ENCODE measurements at places on chromosomes 11 and 22.

GRCh38 chr11:73330569-73331093 is 22.6 kb downstream of the ARHGEF17 start:
- no peak for DNase-seq

DNA sequence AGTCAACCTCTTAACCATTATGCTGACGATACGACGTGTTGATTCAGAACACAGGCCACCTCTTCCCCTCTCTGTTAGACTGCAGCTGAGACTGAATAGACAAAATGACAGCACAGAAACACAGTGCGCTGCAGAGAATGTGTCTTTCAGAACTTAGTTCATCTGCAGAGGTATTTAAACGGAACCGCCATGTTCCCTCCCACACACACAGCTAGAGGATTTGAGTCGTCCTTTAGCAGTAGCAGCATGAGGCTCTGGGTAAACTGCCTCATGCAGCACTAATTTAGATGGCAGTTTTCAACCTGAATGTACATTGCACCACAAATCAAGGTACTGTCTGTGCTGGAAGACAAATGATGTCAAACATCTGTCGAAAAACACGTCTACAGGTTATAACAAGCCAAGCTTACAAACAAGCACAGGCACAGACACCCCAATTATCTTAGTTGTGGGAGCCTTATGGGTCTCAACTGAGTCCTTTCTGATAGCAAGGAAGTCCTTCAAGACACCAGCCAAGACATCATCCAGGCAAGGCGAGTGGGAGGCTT is 76.6 kb upstream of the LRRC4C start:
- DNase-seq: no peak

GRCh38 chr11:67043572-67044349 is 12.9 kb upstream of the RHOD start:
- DNase-seq: no peak

- DNase-seq: no peak
Measured at GRCh38 chr22:43411869-43412807, at the start of gene MPPED1. TSS of gene MPPED1 (plus strand) at chr22:43412014. CDS start at chr22:43424986, 12,972 bp downstream.

DNA sequence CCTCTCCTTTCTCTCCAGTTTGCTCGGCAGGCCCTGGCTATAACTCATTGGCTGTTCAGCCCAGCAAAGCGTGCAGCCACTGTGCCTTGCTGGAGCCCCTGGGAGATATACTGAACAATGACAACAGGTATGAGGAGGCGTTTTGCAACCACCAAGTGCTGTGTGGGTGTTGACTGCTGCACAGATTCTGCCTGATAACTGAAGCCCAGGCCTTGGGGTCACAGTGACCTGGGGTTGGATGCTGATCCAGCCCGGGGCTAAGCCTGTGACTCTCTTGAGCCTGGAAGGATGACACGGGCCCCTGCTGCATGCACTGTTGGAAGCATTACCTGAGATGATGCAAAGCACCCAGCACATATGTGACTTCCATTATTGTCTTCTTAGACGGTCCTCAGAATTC is 13.7 kb upstream of the A4GALT start:
- no peak for DNase-seq

GRCh38 chr11:36261094-36261493 is 28.1 kb downstream of the COMMD9 start:
- no peak for DNase-seq

DNA sequence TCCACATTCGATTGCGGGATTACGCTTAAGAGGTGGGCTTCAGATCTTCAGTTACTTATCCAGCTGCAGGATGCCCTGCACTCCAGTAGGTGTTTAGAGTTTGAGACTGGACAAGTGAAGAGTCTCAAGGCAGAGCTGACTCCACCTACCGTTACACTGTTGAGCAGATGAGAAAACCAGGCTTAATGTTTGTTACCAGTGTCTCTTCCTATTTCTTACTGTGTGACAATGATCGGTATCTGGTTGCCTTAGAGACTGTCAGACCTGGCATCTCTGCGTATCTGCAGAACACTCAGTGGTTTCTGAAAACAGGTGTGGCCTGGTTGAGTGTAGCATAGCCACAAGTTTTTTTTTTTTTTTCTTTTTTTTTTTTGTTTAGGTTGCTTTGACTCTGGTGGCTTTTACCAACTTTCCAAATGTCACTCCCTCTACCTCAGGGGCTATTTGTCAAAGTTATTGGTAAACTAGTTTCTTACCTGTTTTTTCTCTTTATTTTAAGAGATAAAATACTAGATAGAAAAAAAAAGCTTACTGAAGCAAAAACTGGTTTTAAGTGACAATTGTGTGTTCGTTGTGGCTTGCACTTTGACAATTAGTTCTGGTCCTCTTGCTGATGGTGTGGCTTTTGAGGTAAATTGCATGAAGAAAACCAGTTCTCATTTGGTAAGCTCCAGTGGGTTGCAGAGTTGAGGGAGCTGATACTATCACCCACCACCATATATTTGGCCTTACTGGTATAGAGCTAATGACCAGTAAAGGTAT is 284.8 kb downstream of the ETS1 start:
- DNase-seq: peak; percentile 92

DNA sequence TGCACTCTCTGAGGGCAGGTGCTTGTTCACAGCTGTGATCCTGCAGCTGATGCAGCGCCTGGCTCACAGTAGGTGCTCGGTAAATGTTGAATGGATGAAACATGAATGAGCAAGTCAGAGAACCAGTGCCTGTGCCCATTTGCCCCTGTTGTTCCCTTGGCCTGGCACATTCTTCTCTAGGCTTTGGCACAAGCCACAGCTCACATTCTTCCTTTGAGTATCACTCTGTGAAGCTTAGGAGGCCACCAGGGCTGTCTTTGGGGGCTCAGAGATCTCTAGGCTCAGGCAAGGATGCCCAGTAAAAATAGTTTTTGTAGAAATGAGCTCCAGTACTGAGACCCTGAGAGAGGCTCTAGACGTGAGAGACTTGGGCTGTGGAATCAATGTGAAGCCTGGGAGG is 144.6 kb upstream of the NAV2 start:
- DNase-seq: no peak

DNA sequence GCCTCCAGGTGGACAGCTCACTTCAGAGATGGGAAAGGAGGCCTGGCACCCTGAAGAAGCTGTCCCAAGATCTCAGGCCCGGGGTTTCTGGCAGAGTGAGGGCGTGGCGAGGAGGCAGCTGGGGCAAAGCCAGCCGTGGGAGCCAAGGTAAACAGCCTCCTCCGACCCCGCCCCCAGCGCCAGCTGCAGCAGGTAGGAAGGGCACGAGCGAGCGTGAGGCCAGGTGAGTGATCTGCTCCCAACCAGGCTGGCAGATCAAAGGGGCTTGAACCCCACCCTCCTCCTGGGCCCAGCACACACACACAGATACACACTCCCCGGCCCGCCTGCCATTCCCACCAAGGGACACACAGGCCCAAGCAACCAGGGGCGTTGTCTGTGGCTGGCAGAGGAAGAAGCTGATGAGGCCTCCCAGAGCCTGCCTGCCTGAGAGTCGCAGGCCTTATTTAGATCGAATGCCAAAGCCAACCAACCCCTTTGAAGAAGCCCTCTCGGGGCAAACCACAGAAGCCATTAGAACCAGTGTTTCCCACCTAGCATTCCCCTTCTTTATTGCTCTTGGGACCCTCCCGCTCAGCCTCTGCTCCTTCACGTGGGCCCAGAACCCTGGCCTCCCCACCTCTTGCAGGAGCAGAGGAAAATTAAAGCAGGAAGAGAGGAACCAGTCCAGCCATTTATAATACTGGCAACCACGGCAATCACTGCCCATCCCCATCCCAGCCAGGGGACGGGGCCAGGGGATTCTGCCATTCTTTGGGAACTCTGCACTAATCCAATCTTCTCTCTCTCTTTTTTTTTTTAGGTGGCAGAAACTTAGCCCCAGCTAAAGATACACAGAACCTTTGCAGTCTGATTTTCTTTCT is 5.0 kb downstream of the PDGFB start:
- DNase-seq: no peak

GRCh38 chr11:14454861-14455632 is 44.6 kb downstream of the COPB1 start:
- DNase-seq: no peak

DNA sequence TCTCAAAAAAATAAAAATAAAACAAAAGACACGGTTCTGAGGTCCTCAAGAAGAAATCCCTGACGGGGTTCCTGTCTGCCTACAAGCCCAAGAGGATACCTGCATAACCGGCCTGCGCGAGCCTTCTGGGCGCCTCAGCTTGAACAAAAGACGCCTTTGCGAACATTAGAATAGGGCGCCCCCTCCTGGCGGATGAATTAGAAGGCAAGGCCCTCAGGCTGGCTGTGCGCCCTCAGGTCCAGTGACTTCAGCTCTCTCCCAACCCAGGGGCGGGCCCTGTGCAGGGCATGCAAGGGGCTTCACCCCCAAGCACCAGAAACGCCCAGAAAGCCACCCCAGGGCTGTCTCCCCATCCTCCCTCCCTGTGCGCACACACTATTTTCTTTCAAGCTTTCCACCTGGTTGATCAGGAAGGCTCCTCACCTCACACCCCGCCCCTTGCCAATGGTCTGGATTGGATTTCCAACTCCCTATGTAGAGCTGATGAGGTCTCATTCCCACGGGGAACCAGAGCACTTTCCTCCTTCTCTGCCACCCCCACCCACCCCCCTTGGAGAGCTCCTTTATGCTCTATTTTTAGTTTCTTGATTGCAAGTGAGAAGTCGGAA is 273.3 kb downstream of the BUD13 start:
- DNase-seq: peak; percentile 48

DNA sequence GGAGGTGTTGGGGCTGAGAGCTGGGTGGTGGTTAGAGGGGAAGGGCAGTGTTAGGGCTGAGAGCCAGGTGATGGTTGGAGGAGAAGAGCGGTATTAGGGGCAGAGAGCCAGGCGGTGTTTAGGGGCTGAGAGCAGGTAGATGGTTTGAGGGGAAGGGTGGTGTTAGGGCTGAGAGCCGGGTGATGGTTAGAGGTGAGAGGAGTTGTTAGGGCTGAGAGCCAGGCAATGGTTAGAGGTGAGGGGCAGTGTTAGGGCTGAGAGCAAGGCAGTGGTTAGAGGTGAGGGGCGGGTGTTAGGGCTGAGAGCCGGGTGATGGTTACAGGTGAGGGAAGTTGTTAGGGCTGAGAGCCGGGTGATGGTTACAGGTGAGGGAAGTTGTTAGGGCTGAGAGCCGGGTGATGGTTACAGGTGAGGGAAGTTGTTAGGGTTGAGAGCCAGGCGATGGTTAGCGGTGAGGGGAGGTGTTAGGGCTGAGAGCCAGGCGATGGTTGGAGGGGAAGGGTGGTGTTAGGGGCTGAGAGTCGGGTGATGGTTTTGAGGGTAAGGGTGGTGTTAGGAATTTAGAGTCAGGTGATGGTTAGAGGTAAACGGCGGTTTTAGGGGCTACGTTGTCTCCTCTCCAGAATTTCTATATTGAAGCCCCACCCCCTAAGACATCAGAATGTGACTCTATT is 230.0 kb upstream of the TBCEL start:
- DNase-seq: no peak

DNA sequence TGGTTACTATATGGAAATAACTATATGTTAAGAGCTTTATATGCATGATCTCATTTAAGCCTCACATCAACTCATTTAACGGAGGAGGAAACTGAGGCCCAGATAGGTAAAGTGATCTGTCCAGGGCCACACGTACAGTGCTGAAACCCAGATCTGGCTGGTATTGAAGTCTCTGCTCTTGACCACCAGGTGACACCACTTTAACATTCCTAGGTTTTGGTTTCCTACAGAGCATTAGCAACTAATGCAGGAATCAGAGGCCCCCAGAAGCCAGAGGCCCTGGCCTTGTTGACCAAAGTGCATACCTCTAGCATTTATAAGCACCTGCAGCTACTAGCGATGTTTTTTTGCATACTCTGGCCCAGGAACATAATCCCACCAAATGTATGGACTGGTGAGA is 12.9 kb upstream of the LIMK2 start:
- no peak for DNase-seq

GRCh38 chr22:47171441-47172221 is 409.2 kb downstream of the TBC1D22A start:
- DNase-seq: no peak

DNA sequence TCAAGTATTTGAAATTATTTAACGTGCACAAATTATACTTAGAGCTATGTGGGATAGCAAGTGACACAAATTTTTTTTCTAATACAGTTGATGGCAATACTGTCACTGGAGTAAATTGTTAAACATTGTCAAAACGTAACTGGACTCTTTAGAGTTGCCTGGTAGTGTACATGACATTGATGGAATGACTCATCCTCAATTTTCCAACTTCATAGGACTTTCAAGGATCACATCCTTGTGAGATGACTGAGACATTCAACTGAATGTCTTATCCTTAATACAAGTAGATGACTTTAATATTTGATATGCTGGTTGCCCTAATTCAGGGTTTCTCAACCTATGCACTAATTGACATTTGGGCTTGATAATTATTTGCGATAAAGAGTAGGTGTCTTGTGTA is 310.0 kb downstream of the SWAP70 start:
- no peak for DNase-seq

- DNase-seq: no peak
Measured at GRCh38 chr11:115244758-115245157, 259.5 kb downstream of the CADM1 start.

GRCh38 chr11:34749666-34750659 is 129.1 kb downstream of the EHF start:
- no peak for DNase-seq

- no peak for DNase-seq
Measured at GRCh38 chr11:92018332-92018731, 206.3 kb upstream of the FAT3 start.

- no peak for DNase-seq
Measured at GRCh38 chr11:129277198-129277843, 85.2 kb upstream of the ARHGAP32 start.

GRCh38 chr11:134474942-134475341 is 62.9 kb upstream of the B3GAT1 start:
- no peak for DNase-seq

DNA sequence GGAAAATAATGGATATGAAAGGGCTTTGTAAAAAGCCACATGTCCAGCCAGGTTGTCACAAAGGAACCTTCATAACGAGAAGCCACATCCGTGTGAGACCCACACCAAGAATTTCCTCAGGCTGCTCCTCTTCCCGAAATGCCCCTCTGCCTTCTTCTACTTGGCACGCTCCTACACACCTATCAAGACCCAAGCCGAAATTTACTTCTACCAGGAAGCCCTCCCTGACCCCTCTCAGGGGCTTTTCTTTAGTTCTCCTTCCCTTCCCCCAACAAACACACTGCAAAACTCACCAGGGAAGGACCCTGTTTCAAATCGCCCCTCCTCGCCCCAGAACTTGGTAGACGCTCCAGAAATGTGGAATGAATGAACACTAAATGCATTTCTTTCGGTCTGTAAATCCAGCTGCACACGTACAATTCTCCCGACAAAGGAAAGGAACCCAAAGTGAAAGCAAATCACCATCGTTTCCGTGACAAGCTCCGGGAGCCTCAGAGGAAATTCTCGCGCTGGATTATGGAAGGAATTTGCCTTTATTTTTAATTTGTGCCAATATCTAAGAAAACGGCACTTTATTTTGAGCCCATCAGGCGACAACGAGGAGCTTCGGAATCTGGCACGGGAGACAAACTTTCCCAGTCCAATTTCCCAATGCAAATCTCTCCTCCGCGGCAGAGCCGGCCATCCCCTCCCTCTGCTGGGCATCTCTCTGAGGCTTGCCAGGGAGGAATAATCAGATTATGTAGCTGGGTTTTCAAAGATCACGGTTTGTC is 13.2 kb upstream of the SHISAL1 start:
- DNase-seq: no peak

- no peak for DNase-seq
Measured at GRCh38 chr11:6653097-6653496, 2.5 kb downstream of the DCHS1 start.
